Stimulated activated CD8-positive, alpha-beta memory T cell treated with anti-CD3 and anti-CD28 coated beads, Interleukin-12 subunit alpha, Interleukin-12 subunit beta, amount 100 ng/mL, for 1 hour (primary cell): ENCODE measurements at places on chromosomes 16 and 17.
A peak's percentile ranks its signal among the peaks of the same experiment; 100 is the strongest.

DNA sequence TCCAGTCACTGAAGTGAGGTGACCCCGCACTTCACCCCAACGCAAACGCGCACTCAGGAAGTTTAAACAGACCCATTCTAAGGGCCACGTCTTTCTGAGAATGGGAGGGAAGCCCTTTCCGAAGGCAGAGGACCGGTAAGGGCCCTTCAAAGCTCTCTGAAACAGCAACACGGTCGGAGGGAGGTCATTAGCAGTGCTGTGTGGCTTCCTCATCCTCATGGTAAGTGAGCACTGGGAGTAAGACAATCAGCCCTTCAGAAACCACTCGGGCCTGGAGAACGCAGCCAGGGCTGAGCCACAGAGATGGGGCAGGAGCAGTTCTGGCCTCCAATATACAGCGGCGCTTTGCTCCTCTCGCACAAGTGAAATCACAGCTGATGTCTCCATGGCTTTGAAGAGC lies 23.7 kb downstream of the SRL start:
- no peak for DNase-seq

- DNase-seq, result no peak
These were observed 18.5 kb upstream of the SP2 start for GRCh38 chr17:47877368-47878034.

DNA sequence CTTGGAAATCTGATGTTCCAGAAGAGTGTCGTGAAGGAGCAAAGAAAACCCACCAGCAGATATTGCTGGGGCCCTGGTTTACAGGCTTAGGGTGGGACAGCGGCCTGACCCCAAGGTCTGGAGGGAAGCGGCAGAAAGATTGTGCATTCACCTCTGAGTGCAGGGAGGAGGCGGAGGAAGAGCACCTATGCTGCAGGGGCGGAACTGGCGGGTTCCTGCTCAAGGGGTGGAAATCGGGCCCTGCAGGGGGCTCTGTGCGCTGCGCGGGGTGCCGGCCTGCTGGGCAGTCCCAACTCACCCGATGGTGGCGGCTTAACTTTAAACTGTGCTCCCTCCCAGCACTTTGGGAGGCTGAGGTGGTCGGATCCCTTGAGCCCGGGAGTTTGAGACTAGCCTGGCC lies 47.5 kb downstream of the COX4I1 start:
- no peak for DNase-seq

- no peak for DNase-seq
These were observed 30.4 kb upstream of the FOXK2 start for GRCh38 chr17:82489117-82489516.

DNA sequence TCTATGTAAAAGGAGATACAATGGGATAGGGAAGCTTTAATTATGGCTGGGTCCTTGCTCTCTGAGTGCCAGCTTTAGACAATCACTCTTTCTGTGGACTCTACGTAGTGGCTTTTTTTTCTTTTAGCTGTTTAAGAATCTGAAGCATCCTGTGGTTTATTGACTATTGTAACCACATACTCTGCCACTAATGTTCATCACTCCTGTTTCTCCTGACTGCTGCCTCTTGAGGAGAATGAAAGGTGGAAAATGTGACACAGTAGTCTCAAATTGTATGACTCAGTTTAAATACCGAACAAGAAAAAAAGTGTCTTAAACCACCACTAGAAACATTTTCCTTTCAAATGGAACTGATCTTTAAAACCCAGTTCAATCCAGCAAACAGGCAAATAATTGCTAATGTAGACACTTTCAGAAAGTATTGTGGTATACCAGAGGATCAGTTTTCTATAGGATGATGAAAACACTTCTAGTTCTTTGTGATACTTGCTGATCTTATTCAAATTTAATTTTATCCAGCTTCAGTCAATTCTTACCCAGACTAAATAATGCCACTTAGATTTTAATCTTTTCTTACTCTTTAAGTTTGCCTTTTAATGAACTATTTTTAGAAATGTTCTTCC lies 302.7 kb upstream of the PMFBP1 start:
- no peak for DNase-seq

DNA sequence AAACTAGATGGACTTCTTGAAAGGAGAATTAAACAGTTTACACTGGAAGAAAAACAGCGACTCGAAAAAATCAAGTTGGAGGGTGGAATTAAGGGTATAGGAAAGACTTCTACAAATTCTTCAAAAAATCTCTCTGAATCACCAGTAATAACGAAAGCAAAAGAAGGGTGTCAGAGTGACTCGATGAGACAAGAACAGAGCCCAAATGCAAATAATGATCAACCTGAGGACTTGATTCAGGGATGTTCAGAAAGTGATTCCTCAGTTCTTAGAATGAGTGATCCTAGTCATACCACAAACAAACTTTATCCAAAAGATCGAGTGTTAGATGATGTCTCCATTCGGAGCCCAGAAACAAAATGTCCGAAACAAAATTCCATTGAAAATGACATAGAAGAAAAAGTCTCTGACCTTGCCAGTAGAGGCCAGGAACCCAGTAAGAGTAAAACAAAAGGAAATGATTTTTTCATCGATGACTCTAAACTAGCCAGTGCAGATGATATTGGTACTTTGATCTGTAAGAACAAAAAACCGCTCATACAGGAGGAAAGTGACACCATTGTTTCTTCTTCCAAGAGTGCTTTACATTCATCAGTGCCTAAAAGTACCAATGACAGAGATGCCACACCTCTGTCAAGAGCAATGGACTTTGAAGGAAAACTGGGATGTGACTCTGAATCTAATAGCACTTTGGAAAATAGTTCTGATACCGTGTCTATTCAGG lies 85.0 kb downstream of the C17orf58 start:
- DNase-seq, result no peak

DNA sequence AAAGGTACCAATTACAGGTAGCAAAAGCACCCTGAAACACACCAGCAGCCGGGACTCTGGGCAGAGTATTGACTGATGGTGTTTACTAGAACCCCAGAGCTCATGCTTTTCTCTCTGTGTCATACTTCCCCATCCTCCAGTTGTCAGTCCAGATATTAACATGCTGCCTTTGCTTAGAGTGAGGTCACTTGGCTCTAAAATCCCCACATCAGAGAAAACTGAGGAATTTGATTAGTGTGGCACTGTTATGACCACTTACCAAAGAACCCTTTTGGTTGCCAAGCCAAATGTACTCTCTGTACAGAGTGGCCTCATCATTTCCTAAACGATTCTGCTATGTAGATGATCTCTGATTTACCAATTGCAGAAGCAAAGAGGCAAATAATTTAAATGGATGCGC lies 80.4 kb downstream of the ABCC12 start:
- no peak for DNase-seq

- DNase-seq, result no peak
These were observed 51.7 kb downstream of the CMC2 start for GRCh38 chr16:80954985-80955384.

DNA sequence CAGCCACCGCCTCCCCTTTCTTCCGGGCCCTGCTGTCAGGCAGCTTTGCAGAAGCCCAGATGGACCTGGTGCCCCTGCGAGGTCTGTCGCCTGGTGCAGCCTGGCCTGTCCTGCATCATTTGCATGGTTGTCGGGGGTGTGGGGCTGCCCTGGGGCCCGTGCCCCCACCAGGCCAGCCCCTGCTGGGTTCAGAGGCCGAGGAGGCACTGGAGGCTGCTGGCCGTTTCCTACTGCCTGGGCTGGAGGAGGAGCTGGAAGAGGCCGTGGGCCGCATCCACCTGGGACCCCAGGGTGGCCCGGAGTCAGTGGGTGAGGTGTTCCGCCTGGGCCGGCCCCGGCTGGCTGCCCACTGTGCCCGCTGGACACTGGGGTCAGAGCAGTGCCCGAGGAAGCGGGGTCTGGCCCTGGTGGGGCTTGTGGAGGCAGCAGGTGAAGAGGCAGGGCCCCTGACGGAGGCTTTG lies 5.5 kb upstream of the TGFB1I1 start:
- no peak for DNase-seq

DNA sequence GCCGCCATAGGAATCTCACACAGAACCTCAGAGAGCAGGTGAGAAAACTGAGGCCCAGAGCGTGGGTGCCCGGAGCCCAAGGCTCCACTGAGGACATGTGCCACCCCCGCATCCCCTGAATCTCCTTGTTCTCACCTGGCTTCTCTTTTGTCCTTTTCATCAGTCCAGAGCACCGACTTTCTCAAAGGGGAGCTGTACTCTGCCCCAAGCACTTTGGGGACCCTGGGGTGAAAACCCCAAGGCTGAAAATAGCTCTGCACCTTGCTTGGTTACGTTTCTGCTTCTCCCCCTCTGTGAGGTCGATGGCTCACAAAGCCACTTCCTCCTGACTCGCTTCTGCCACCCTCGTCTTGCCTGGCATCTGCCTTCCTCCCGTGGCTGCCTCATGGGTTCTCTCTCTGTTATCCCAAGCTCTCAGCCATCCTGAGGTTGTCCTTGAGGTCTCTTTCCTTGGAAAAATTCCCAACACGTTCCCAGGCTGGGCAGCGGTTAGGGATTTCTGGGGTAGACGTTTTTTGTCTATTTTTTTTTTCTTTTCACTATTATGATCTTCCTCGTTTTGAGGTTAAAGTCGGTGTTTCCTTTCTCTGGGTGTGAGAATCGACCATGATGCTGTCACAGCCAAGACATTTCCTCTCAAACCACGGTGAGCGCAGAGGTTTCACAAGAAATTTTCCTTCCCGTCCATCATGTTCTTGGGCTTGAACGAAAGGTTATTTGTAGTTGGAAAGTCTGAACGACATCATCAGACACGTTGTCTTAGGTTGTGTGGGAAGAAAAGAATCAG lies 37.2 kb downstream of the IRF8 start:
- peak; percentile 63 for DNase-seq

DNA sequence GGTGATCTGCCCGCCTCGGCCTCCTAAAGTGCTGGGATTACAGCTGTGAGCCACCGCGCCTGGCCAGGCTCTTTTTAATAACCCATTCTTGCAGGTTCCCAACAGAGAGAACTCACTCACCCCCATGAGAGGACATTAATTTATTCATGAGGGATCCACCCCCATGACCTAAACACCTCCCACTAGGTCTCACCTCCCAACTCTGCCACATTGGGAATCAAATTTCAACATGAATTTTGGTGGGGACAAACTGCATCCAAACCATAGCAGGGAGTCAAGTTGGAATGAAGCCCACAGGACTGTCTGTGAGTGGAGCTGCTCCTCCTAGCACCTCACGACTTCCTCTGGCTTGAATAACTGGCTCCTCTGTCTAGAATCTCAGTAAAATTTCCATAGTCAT lies 85.5 kb downstream of the WWP2 start:
- no peak for DNase-seq

- no peak for DNase-seq
These were observed 750 bp upstream of the ALDOC start for GRCh38 chr17:28577466-28577824.

DNA sequence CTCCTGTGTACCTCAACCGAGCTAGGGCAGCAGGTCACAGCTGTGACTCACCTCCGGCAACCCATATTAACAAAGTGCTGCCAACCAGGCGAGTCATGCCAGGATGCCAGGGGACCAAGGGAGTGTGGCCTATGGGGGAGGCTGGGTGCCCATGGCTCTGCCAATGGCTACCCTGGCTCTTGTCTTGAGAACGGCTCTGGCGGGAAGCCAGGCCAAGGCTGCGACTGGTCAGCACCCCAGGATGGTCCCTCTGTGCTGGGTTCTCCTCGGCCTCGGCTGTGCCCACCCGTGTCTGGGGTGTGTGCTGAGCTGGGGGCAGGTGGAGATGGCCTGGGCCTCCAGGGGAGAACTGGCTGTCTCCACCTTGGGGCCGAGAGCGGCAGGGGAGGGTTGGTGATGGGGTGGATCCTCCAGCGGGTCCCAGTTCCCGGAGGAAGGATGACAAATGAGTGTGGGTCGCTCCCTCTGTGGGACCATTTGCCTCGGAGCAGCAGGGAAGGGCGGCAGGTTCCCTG lies 75.8 kb downstream of the MRC2 start:
- no peak for DNase-seq

GRCh38 chr17:57599271-57600045 lies 145.6 kb downstream of the CCDC182 start:
- DNase-seq, result no peak

DNA sequence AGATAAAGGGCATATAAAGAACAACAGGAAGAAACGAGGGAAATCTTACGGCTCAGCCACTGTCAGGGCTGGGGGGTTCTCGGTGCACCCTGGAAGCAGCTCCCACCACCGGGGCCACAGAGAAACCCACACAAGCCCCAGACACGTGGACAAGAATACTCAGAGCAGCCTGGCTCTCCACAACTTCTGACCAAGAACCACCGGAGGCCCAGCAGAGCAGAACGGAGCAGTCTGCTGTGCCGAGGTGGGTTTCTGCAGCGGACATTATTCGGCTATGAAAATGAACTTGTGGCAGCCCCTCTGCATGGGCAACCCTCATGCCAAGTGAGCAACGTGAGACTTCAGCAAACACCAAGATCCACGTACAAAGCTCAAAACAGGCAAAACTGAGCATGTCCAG lies 6.8 kb downstream of the DNASE1 start:
- no peak for DNase-seq

DNA sequence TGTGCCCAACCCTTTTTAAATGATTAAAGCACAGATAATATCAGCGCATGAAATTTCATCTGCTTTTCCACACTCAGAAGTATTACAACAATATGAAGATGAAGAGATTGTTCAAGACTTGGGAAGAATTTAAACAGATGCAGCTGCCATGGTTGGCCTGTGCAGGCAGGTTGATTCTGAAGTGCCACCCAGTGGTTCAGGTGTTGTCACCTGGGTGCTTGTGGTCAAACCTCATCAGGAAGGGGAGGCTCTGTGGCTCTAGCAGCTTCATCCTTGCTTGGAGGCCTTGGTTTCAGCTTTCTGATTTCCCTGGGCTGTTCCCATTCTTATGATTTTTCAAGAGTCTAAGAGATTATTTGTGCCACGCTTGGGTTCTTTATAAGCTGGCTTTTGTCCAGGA lies 22.2 kb upstream of the CLEC18C start:
- DNase-seq, result no peak

- no peak for DNase-seq
These were observed 15.2 kb downstream of the RPTOR start for GRCh38 chr17:80559825-80560251.

- no peak for DNase-seq
These were observed 28.0 kb downstream of the PIK3R6 start for GRCh38 chr17:8839410-8839935.

GRCh38 chr17:61283043-61283442 lies 116.6 kb upstream of the TBX2 start:
- DNase-seq, result no peak

GRCh38 chr17:13415871-13416416 lies 185.8 kb downstream of the HS3ST3A1 start:
- DNase-seq, result no peak

DNA sequence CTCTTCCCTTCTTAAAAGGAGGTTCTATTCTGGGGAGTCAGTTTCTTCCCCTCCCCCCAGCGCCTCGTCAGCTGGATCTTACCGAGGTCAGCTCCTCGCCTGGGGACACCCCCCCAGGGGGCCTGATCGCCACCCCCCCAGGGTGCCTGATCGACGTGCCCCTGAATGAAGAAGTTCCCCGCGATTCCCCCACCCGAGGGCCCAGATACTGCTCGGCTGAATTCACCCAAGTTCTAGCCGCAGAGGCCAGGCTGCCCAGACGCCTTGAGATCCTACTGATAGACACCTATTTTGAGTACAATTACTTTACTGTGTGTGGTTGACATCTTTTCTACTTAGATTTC lies 1.4 kb downstream of the RAB11FIP3 start:
- no peak for DNase-seq

GRCh38 chr17:81099888-81100287 lies 64.9 kb downstream of the BAIAP2 start:
- no peak for DNase-seq
